ENCODE measurements at places on chromosomes 4 and X.
A peak's percentile ranks its signal among the peaks of the same experiment; 100 is the strongest.

- DNase-seq, result no peak
Measured at GRCh38 chr4:157973297-157973696, 199.5 kb downstream of the GASK1B start.

DNA sequence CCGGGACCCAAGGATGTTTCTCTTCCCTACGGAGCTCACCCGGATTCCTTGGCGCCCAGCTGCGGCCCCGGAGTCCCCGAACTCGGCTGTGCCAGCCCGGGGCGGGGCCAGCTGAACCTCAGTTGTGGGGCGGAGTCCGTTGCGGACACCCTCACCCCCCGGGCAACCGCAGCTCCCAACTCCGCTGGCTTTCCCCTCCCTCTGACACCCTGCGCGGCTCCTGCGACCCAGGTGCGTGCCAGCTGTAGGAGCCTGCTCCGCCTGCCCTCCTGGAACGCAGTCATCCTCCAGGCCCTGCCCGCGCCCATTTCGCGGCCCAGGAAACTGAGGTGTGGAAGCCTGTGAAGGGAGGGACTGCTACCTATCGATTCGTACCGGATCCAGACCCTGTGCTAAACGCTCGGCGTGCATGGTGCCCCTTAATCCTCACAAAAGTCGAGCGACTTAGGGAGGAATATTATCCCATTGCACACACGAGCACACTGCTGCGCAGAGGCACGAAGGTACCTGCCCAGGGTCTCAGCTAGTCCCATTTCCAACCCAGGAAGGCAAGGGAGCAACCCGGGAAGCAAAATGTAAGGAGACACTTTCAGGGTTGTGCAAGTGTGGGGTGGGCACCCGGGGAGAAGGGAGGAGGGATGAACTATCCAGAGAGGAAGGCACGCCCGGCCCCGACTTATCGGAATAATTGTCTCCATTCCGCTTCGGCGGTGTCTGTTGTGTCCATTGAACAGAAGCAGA, 12.3 kb downstream of the MSX1 start:
- no peak for DNase-seq

DNA sequence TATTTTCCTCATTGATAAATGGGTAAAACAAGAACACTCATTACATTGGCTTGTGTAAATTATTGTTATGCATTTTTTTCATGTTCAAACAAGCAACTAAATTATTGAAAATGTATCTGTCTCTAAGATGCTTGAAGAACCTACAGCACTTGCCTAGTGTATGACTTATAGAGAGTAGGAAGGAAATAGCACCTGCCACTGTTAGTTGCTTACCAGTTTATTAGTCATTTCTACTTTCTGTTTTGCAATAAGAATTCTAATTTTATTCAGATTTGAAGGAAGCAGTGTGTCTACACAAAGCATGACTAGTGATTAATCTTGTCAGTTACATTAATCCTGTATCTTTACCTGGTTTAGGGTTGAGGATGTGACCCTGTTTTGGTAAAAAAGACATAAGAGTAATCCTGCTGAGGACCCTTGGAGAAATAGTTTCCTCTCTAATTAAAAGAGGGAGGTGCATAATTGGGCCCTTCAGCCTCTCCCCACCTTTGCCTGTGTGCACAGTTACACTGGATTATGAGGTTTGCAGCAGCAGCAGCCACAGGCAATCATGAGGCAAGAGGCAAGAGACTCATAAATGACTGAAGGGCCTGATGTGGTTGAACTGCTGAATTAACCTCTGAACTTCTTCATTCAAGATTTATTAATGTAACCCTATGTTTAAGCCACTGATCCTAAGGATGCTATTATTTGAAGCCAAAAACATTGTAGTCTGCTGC, 1202.1 kb downstream of the ADGRL3 start:
- no peak for DNase-seq

- DNase-seq, result no peak
Measured at GRCh38 chr4:30720661-30721184, 554 bp downstream of the PCDH7 start.

DNA sequence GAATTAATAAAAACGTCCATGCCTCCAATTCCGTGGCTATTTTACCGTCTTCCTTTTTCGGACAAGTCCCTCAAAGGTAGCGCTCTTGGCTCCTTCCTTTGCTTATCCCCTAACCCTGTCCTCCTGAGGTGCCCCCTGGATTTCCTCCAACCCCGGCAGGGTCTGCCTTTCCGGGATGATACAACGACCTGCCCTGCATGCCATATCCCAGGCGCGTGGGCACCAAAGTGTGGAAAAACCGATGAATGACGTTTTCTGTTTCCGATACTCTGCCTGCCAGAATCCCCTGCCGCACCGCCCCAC, 706 bp upstream of the CSTF2 start:
- DNase-seq, result no peak

DNA sequence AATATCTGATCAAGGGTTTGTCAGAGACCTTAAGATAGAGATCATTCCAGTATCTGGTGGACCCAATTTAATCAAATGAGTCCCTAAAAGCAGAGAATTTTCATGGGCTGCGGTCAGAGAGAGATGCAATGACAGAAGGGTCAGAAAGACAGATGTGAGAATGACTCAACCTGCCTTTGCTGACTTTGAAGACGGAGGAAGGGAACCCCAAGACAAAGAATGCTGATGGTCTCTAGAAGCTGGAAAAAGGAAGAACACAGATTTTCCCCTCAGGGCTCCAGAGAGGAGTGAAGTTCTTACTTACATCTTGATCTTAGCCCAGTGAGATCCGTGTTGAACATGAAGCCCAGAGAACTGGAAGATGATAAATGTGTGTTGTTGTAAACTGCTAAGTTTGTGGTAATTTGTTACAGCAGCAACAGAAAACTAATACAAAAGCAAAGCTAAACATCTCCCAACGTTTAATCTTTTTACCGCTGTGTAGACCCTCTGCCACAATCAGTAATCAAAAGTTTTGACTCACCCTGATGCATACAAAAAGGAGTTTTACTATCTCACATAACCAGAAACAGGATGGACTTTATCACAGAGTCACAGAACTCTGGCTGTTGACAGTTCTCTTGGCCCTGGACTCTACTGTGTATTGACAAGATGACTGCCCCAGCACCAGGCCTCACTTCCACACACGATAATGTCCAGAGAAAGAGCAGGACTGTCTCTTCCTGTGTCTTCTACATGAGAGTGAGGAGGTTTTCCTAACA, 70.2 kb upstream of the MAGEB2 start:
- no peak for DNase-seq

GRCh38 chr4:105950701-105951100, 55.4 kb downstream of the NPNT start:
- DNase-seq, result no peak

DNA sequence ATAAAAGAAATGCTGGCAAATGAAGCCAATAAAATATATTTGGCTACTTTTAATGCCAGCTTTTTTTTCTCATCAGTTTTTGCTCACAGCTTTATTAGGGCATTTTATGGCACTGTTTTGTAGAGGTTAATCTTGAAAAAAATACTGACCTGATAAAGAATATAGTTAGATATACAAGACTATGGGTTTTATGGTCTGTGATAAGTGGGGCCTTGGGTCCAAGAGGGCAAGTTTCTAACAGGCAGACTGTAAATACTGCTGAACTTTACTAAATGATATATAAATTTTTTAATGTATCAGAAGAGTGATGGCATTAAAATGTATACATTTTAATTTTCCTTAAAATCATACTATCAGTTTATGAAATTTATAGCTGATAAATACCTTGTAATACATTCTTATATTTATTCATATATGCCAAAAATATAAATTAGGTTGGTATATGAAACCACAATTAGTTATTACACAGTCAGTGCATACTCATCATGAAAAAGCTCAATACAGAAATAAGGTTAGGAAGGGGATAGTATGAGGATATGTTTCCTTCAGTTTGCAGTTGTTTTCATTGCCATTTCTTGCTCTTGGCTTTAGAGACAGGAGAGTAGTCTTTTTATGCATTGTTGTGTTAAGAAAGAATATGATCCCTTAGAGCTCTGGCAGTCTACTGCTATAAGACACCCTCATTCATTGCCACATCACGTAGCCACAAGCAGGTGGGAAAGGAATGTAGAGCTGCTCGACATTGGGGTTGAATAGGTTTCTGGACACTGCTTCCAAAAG, 146.6 kb downstream of the TLL1 start:
- DNase-seq, result no peak

DNA sequence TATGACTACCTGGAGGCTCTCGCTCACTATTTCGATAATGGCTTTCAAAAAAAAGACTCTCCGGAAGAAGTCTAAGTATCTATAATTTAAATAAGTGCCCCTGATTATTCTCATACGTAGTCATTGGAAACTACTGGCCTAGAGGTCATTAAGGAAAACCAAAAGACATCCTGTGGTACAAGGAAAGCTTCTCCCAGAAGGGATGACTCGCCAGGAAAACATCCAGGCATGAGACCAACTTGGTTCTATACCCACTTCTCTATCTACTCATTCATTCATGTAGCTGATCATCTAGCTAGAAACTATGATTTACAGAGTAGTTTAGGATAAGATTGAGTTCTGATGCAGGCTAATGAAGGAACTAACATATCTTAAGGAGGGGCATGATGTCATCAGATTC, 37.7 kb downstream of the SOX3 start:
- DNase-seq, result no peak

DNA sequence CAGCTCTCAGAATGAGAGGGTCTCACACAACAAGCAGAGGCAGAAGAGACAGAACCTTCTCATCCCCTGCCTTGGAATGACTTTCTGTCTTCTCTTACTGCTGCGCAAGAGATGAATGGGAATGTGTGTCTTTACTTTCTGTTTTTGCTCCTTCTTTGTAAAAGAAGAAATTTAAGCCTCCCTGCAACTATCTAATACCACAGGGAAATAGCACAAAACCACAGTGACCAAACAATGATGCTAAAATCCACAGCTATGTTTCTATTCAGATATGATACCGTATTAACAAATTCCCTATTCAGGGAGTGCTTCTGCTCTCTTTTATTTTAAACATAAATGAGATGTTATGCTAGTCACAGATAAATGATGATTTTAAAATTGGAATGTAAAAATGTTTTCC, 173.8 kb upstream of the RAI2 start:
- no peak for DNase-seq

GRCh38 chr4:129143359-129143758, 47.4 kb downstream of the C4orf33 start:
- DNase-seq, result no peak

GRCh38 chr4:40238700-40239548, 42.1 kb downstream of the RHOH start:
- peak; percentile 57 for DNase-seq

- no peak for DNase-seq
Measured at GRCh38 chr4:115090483-115091075, 22.8 kb downstream of the NDST4 start.

DNA sequence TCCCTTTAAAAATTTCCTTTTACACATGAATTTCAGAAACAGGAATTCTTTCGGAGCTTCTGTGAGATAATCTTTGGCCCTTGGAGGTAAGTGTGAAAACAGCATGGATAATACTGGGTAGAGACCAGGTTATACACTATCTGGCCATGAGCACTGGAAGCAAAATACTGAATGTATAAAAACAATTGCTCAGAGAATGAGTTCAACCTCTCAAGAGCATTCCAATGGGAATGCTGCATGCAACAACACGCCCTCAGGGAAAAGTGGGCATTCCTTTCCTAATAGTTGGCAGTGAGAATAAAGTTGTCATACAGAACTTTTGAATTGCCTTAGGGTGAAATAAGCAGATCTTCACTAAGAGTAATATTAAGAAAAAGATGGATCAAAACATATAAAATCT, 574.8 kb upstream of the DIPK2B start:
- no peak for DNase-seq

DNA sequence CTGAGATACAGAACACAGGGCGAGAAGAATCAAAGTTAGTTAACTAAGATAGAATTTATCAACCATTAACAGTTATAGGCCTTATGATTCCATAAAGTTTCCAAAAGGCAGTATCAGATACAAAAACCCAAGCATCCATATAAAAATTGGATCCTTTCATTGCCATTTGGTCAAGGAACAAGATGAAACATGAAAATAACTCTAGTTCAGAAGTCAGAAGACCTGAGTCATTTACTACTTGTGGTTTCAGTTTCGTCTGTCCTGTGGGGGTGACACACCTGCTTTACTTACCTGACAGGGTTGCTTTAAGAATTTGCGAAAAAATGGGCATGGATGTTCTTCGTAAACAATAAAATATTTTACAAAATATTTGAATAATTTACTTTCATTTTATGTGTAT, 130.8 kb downstream of the ANAPC10 start:
- no peak for DNase-seq

DNA sequence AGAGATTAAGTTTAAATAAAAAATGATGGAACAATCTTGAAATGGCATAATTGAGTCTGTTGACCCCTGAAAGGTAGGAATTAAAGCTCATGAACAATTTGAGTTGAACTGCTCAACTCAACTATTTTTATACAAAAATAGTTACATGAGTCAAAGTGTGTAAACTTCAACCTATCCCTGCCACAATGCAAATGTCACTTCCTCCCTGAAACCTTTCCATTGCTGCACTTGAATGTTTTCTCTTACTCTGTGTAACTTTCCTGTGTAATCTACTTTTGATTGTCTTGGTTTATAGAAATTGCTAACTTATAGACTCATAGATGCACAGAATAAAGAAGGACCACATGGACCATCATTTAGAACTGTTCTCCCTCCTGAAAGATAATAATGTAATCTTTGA, 218.5 kb downstream of the GBA3 start:
- no peak for DNase-seq

GRCh38 chr4:23269566-23269965, 576.8 kb downstream of the GBA3 start:
- no peak for DNase-seq

DNA sequence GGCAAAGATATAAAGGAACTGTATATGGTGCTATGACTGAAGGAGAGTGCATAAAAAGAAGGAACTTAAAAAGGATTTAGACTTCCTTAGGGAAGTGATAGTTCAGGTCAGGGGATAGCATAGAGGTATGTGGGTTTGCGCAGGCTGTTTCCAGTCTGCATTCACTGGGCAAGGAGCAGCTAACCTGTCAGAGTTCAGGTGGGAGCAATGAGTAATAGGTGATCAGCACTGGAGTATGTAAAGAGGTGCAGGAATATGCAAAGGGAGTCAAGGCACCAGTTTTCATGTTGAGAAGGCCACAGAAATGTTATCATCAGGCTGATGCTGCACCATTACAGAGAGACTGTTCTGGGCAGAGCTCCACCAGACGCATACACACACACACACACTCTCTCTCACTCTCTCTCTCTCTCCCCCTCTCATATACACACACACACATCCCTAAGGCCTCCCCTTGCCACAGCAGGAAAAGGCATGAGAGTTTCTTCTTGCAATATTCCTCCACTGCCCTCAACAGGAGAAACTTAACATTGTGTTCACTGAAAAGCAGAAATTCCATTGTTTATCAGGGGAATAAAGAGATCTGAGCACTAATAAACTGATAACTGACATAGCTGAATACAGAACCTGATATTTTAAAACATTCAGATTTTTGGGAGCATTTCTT, 256.4 kb upstream of the GRID2 start:
- DNase-seq, result no peak

DNA sequence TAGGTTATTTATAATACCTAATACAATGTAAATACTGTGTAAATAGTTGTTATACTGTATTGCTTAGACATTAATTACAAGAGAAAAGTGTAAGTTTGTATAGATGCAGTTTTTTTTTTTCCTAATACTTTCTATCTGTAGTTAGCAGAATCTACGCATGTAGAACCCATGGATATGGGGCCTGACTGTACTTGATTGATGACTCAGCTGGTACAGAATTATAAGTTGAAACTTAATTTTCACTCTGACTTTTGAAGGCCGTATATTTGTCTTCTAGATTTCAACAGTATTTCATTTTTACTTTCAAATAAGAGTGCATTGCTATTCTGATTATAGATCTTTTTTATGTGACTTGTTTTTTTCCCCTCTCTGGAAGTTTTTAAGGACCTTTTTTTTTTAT, 30.8 kb upstream of the NDUFC1 start:
- DNase-seq, result no peak

All from stimulated activated CD8-positive, alpha-beta memory T cell treated with anti-CD3 and anti-CD28 coated beads, Interleukin-4, amount 100 ng/mL, for 24 hours (primary cell).